ENCODE measurements at places on chromosomes 7 and 10.

DNA sequence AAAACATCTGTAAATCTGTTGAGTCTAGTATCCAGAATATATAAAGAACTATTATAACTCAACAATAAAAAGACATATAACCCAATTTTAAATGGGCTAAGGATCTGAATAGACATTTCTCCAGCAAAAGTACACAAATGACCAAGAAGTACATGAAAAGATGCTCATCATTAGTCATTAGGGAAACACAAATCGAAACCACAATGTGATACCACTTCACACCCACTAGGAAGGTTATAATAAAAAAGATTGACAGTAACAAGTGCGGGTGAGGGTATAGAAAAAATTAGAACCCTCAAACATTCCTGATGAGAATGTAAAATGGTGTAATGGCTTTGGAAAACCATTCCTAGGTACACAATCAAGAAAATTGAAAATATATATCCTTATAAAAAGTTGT is 4.1 kb downstream of the XPNPEP1 start:
- no peak for DNase-seq

GRCh38 chr7:41010967-41011366 is 691.9 kb downstream of the INHBA start:
- no peak for DNase-seq

- DNase-seq: peak; percentile 32
Measured at GRCh38 chr7:134351424-134351823, 34.7 kb upstream of the SLC35B4 start.

GRCh38 chr10:131144711-131145375 is 166.7 kb downstream of the TCERG1L start:
- DNase-seq: no peak

DNA sequence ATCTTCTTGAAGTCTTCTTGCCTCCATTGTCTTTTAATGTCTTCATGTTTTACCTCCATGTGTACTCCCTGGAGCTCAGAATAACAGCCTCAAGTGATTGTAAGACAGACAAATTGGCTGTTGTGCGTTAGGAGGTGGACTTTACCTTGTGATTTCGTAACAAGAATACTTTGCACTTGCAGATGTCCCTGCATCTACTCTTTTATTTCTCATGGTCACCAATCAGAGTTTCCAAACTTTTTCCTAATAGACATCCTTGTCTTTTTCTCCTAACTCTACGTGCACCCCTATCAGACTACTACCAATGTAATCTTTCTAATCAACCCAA is 172.3 kb downstream of the NRP1 start:
- DNase-seq: no peak

- no peak for DNase-seq
Measured at GRCh38 chr10:47380341-47381102, 3.6 kb downstream of the ZNF488 start.

GRCh38 chr10:6757158-6757557 is 177.1 kb upstream of the PRKCQ start:
- no peak for DNase-seq

- no peak for DNase-seq
Measured at GRCh38 chr7:95501261-95501832, 15.6 kb downstream of the ASB4 start.

DNA sequence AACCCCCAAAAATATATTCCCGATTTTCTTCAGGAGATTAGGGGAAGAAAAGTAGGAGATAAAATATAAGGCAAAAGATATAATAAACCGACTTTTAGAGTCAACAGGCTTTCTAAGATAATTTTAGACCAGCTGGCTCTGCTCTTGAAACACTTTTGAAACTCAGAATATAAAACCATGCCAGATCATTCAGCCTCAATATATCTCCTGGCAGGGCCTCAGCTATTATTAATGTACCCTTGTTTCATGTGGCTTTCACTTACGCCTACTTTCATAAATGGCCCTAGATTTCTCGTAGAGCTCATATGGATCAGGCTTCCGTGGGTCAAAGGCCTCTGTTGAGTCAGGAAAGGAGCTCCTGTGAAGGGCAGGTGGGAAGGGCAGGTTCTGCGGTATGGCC is 396.0 kb downstream of the PHTF2 start:
- DNase-seq: no peak

DNA sequence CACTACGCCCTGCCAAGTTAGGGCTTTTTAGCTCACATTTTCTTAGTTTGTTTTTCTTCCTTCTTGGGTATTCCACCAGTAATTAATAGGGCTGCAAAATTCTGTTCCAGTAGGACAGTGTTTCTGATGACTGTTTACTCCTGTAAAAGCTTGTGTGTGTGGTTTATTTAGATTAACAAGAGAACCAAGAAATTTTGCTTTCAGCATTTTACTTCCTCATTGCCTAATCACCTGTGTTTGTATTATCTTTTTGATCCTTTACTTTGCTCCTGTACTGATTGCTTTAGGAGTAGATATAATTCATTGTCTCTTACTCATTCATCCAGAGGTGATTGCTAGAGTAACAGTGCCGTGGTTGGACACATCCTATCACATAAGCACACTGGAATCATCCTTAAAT is 27.7 kb downstream of the TDRD1 start:
- no peak for DNase-seq

GRCh38 chr10:326894-327635 is 191.8 kb downstream of the ZMYND11 start:
- DNase-seq: peak; percentile 61

DNA sequence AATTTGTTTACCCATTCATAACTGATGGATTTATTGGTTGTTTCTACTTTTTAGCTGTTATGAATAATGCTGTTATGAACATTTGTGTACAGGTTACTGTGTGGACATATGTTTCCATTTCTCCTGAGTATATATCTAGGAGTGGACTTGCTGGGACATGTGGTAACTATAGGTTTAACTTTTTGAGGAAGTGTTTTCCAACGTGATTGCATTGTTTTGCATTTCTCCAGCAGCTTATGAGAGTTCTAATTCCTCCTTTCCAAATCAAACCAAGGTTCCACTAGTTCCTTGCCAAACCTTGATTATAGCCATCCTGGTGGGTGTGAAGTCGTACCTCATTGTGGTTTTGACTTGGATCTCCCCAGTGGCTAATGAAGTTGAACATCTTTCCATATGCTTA is 2.6 kb upstream of the PRF1 start:
- DNase-seq: no peak

DNA sequence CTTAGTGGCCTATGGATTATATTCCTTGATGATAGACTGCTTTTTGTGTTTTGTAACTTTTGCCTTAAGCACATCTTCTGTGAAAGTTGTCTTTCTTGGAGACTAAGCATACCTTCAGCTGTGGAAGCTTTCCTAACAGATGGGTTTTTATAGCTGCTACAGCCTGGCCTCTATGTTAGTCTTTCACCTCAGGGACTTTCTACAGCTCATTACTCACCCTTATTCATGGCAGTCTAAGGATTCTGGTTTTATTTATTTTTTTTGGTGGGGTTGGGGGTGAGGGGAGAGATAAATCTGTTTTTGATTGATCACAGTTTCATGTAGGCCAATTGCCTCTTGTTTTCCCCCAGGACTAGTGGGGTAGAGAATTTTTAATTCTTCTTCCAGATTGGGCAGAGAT is 219.9 kb downstream of the DKK1 start:
- DNase-seq: no peak

DNA sequence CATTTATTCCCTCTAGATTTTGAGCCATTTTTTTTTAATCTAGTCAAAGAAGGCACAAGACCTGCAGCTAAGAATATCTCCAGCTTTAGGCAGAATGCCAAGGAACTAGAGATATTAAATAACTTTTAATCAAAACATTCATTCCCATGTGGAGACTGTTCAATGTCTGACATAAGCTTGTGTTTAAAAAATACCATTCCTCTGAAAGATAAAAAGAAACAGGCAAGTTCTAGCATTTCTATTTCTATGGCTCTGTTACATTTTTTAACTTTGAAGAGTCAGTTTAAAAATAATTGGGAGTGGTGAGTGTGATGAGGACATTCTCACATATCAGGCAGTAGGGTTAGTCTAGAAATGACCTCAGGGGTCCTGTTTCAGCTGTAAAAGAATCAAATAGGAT is 48.0 kb downstream of the RHOBTB1 start:
- DNase-seq: no peak

DNA sequence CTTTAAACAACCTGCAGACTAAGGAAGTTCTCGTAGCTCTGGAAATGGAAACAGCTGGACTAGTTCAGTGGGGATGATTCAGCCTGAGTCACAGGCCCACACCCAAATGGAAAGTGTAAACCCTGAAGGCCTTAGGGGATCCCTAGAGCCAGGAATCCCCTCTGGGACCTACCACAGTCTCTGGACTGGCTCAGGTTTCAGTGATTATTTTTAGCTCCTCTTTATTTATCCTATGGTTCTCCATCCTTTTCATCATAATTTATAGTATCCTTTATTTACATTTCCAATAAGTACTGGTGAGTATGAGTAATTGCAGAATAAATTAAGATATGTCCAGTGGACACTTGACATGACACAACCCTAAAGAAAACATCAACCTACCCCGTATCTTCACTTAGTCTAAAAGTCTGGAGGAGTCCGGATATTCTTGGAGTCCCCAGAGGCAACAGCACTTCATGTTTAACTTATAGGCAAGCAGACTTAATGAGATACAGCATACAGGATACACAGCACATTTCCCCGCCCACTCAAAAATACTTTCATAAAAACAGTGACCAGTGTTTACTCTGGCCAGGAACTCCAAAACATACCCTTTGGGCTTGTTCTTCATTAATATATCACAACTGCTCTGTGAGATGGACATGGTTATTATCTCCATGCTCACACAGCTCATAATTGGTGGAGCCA is 28.4 kb upstream of the SEMA3E start:
- no peak for DNase-seq

DNA sequence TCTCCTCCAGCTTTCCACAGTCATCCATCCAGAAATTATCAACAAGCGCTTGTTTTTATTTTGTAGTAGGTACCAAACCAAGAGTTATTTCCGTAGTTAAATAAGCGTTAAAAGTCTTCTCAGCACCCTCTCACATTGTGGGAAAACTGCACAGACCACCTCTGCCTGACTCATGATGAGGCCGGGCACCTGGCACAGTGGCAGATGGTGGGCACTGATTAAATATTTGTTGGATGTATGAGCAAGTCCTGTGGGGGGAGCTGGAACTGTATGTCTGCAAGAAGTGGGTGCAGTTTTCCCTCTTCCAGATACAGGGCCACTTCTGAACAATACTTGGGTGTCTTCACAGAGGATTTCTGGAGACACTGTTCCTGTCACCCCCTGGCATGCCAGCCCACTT is 5.3 kb upstream of the REPIN1 start:
- DNase-seq: no peak

DNA sequence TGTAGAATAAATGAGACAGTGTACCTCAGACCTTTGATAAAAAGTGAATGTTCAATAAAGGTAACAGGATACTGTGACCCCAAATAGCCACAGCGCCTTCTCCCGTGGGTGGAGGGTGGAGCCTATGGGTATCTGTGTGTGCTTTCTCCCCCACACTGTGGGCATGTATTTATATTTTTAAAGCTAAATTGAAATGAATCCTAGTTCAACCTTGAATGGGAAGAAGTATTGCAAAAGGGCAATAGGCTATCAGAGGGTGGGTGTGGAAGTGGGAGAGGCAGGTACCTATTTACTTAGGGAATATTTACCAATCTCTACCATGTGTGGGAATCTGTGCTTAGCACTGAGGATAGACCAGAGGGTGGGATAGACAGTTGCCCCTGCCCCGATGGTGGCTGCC is 68.9 kb downstream of the PFKFB3 start:
- no peak for DNase-seq

GRCh38 chr7:27196287-27196767 is 3.6 kb downstream of the HOXA13 start:
- peak; percentile 79 for DNase-seq

DNA sequence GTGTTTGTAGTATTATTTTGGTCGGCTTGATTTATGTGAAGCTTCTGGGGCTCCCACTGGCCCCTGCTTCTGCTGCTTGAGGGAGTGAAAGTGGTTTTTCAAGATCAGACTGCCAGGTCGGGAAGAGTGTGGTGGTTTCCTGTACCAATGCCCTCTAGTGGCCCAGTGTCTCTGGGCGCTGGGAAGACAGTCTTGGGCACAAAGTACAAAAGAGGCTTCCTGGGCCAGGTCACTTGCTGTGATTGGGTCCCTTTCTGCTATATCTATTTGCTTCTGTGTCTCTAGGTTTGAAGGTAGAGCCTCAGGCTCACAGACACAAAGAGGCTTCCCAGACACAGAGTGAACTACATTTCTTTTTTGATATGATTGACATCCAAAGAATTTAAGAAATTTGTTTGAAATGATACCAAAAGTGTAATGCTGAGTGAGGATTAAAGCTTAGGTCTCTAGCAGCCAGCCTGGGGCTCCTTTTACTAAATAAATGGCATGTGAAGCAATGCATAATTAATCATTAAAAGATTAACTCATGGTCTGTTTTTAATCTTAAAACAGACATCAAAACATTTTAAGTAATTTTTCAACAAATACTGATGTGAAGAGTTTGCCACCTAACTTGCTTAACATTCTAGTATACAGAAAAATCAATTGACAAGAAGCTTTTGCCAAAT is 36.3 kb downstream of the ABCB1 start:
- peak; percentile 27 for DNase-seq

DNA sequence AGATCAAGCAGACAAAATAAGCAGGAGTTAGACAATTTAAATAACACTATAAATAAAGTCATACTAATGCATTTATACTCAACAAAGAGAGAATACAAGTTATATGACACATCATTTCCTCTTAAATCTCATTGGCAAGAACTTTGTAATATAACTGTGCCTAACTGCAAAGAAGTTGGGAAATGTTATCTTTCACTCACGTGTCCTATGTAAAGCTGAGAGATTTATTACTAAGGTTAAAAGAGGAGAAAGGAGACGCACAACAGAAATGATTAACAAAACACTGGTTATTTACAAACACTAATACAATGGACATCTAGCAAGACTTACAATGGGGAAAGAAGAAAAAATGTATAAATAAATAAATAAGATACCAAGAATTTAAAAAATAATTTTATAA is 12.7 kb upstream of the TMEM273 start:
- DNase-seq: no peak

GRCh38 chr7:35485436-35485835 is 209.5 kb downstream of the HERPUD2 start:
- no peak for DNase-seq

- DNase-seq: no peak
Measured at GRCh38 chr10:131701131-131701947, 199.5 kb upstream of the PPP2R2D start.

DNA sequence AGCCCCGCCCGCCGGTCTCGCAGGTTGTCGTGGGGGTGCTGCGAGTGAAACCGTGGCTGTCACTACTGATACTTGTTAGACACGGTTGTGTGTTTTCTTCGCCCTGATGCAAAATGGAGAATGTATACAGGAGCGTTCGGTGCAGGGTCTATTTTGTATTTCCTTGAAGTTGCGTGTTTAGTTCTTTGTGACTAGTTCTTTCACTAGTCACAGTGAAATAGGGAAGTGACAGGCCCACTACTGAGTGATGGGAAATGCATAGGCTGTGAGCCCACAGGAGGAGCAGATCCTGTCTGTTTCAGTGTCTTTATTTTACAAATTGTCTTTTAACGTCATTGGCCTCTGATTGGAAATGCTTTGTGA is 675 bp downstream of the ABRAXAS2 start:
- DNase-seq: no peak

- DNase-seq: peak; percentile 70
Measured at GRCh38 chr10:1120801-1121211, 64.6 kb downstream of the WDR37 start.

GRCh38 chr10:103897241-103897774 is 20.7 kb downstream of the STN1 start:
- no peak for DNase-seq

Measured in upper lobe of left lung (tissue), 6 donors.